ENCODE measurements at places on chromosomes 6 and 20.
A peak's percentile ranks its signal among the peaks of the same experiment; 100 is the strongest.

DNA sequence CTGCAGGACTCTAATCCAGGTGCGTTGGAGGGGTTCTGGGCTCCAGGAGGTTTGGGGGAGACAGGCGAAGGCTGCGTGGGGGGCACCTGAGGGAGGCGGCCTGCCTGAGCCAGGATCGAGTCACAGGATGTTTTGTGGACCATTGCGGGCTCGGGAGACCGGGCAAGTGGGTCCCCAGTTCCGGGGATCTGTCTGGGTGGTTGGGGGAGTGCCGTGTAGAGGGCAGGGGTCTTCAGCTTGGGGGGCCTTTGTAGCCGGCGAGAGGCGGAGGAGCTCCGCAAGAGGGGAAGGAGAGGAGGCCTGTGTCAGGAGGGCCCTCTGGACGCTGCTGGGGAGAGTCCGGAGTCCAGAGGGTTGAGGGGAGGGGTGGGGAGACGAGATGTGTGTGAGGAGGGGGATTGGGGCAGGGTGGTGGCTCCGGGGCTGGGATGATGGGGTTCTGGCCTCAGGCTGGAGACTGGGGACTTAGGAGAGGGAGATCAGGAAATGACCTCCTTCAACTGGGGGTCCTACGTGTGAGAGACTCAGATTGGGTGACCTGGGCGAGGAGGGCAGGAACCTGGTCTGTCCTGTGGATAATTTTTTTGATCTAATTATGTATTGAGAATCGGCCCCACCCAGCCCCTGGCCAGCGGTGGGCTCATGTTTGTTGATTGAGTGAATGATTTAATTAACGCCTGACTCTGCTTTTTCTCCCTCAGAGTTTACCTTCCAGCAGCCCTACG, 505 bp downstream of the SNAI1 start:
- no peak for DNase-seq

- DNase-seq: no peak
Observed at GRCh38 chr20:51127713-51128112, 104.8 kb upstream of the KCNG1 start.

- DNase-seq: no peak
Observed at GRCh38 chr6:44630125-44631028, 242.9 kb downstream of the CDC5L start.

DNA sequence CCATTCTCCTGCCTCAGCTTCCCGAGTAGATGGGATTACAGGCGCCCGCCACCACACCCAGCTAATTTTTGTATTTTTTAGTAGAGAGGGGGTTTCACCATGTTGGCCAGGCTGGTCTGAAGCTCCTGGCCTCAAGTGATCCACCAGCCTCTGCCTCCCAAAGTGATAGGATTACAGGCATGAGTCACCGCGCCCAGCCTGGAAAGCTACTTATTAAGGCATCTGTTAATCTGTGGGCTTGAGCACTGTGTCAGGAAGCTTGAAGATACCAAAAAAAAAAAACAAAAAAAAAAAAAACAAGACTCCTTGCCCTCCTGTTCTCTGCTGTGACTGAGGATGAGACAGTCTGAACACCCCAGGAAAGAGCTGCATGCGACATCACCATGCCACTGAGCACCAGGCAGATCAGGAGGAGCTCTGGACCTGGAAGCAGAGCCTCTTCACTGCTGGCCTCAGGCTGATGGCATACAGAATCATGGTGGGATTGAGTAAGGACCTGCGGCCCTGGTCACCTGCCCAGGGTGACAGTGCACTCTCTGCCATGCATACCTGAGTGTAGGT, 166.5 kb upstream of the SNX9 start:
- DNase-seq: no peak

- DNase-seq: no peak
Observed at GRCh38 chr6:131129689-131130553, 5.3 kb upstream of the AKAP7 start.

GRCh38 chr6:140079328-140079727, 704.9 kb upstream of the CITED2 start:
- no peak for DNase-seq

- DNase-seq: no peak
Observed at GRCh38 chr20:50583442-50584150, 73.4 kb downstream of the PTPN1 start.

DNA sequence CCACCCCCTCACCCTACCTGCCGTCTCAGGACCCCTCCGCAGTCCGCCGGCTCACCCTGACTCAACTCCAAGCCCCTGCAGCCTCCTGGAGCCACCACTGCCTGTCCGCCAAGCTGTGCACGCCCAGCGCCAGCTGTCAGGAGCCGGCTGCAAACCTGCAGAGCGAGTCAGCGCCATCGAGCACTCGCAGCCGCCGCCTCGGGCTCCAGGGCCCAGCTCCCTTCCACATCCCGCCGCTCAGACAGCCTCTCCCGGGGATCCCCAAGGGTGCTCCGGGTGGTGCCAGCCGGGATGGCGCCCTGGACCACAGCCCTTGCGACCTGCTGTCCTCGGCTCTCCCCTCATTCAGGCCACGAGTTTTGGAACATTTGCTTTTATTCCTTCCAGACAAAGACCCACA, 4.3 kb downstream of the TNNC2 start:
- DNase-seq: no peak

- no peak for DNase-seq
Observed at GRCh38 chr6:41655646-41656001, 17.4 kb downstream of the MDFI start.

- no peak for DNase-seq
Observed at GRCh38 chr6:157984686-157985225, 3.1 kb downstream of the SYNJ2 start.

DNA sequence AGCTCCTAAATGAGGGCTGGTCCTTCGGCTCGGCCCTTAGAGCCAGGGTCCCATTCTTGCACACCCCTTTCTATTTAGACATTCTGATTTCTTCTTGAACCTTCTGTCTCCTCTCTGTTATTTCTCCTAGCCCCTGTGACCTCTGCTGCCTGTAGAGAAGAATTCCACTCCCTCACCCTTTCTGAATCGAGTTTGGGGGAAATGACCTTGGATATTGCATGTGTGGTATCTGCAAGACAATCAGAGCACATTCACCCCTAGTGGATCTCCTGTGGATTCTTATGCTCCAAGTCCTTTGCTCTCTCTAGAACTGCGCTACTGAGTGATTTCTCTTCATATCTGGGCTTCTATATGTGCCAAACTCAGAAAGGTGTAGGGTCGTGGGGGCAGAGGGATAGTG, 55.0 kb downstream of the SLC35D3 start:
- no peak for DNase-seq

DNA sequence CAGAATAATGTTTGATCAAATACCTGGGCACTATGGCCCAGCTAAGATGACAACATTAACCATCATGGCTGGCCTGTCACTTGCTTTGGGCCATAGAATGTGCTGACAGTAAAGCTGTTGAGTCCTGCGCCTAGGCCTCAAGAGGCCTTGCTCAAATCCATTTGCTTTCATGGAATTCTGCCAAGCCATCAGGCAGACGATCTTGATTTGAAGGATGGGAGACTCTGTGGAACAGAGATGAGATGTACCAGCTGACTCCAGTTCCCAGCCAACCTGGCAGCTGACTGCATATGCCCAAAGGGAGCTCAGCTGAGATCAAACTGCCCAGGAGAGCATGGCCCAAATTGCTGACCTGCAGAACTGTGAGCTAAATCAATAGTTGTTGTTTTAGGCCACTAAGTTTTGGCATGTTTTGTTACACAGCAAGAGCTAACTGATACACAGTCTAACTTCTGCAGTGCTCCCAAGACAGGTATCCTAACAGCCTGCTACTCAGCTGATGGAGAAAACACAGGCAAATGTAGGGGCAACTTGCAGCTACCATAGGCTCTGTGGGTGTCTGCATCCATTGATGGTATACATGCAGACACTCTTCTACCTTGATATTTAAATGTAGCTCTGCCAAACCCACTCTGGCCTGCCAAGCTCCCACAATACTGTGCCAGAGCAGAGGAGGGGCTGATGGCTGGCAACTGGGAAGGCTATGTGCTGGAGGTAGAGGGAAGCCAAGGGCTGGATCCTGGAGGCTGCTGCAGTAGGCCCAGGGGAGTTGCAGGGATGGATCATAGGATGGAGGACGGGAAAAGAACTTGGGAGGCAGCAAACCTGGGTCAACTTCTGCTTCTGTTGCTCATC, 55.2 kb upstream of the RNF24 start:
- no peak for DNase-seq

- no peak for DNase-seq
Observed at GRCh38 chr6:126919947-126920346, 198.5 kb upstream of the RSPO3 start.

DNA sequence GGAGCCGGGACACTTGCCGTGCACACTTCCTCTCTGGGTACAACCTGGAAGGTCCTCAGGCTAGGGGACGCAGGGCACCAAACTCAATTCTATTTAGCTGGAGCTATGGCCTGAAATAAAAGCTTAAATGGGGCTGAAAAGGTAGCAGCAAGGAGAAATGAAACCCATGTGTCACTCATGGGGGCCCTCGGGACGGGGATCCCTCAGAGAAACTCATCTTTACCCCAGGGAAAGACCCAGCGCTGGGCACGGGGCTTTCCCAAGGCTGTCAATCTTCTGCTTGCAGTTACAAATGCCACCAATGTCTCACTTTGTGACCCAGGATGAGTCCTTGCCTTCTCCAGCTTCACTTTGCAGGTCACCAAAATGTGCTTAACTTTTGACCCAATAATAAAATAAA, 16.5 kb downstream of the SNAI1 start:
- no peak for DNase-seq

DNA sequence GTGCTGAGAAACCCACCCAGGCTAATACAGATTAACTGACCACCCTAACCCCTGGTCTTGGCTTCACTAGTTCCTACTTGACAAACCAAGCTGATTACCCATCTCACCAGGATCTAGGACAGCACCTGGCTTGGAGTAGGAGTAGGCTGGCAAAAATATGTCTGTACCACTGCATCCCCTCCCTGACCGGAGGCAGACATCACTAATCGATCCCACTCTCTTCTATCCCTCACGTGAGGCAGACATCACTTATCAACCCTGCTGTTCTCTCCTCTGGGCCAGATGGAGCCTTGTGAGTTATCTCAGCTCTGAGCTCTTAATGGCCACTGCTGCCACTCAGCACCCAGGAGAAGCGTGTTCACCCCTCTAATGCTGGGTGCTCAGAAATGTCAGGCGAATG, 324.3 kb downstream of the CDH4 start:
- DNase-seq: no peak

GRCh38 chr20:42274986-42275385, 656.8 kb upstream of the CHD6 start:
- DNase-seq: no peak

GRCh38 chr20:41177636-41178035, 40.3 kb downstream of the PLCG1 start:
- DNase-seq: no peak

- no peak for DNase-seq
Observed at GRCh38 chr6:10312445-10312844, 102.4 kb downstream of the TFAP2A start.

- DNase-seq: peak; percentile 27
Observed at GRCh38 chr6:26175428-26176181, 88.4 kb downstream of the HFE start.

GRCh38 chr20:58705208-58705926, 12.8 kb downstream of the NPEPL1 start:
- no peak for DNase-seq

DNA sequence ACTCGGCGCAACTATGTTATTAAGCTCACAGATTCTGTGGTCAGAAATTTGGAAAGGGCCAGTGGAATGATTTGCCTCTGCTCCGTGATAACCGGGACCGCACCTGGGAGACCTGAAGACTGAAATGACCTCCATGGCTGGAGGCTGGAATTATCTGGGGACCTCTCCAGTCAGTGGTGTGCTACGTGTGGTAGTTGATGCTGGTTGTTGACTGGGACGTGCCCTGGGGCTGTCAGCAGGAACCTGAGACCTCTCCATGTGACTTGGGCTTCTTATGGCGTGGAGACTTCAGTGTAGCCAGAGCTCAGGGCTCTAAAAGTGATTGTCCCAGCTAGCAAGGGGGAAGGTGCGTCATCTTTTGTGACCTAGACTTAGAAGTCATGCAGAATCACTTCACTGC, 50.3 kb downstream of the CHMP4B start:
- DNase-seq: no peak

DNA sequence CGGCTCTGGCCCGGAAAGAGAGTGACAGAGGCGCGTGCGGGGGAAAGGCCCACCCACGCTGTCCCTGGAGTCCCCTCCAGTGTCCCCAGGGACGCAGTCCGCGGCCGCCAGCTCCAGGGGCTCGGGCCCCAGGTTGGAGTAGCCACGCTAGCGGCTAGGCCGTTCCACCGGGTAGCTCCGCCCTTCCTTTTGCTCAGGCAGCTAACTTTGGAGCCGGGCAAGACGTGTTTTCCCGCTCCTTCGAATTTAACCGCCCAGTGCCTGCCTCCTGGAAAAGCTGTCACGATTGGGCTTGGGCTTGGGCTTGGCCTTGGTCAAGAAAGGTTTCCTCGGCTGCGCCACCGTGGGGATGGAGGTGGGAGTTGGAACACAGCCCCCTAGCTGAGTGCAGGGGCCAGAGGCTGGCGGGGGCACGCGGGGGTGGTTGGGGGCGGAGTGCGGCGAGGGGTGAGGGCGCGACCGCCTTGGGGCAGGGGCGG, 4.7 kb downstream of the LINC00237 start:
- no peak for DNase-seq

- DNase-seq: peak; percentile 54
Observed at GRCh38 chr6:109690373-109690736, 647 bp downstream of the AK9 start.

DNA sequence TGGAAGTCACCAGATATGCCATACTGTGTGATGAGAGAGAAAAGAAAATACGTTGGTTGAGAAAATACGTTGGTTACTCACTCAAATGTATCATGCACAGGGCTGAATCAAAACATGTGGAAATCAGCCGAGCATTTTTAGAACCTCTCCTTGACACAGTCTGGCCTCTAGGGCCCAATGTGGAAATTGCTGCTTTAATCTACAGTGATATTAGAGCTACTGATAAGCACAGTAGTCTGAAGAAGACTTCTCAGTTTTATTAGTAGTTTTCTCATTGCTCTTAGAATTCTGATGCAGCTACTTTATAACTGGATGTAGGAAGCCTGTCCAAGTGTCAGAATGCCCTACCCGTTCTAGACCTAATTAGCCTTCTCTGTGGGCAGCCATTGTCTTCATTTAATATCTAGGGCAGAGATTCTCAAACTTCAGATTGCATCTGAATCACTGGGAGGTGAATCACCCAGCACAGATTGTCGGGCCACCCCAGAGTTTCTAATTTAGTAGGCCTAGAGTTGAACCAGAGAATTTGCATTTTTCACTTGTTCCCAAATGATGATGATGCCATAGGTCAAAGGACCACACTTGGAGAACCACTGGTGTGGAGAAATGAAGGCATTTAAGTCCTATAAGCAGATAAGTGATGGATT, 229.1 kb downstream of the PLCB1 start:
- no peak for DNase-seq

GRCh38 chr6:47380251-47380650, 70.5 kb upstream of the TNFRSF21 start:
- DNase-seq: no peak

DNA sequence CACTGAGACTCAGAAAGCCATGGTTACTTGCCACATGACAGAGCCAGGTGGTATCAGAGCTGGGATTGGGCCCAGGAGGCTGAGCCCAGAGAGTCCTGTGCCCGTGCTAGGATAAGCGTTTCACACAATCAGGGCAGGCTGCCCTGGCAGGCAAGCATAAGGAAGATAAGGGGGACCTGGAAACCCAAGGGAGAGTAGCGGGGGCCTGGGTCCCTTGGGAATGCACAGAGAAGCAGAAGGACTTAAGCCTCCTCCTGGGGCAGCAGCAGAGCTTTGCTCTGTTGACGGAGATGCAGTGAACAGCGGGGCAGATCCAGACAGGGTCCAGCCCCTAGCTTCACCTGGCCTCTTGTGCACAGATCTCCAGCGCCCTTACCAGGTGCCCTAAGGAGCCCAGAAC, 8.7 kb downstream of the TRIB3 start:
- no peak for DNase-seq
